Fibroblast of skin of abdomen (primary cell): ENCODE measurements at places on chromosomes 12 and 14.

DNA sequence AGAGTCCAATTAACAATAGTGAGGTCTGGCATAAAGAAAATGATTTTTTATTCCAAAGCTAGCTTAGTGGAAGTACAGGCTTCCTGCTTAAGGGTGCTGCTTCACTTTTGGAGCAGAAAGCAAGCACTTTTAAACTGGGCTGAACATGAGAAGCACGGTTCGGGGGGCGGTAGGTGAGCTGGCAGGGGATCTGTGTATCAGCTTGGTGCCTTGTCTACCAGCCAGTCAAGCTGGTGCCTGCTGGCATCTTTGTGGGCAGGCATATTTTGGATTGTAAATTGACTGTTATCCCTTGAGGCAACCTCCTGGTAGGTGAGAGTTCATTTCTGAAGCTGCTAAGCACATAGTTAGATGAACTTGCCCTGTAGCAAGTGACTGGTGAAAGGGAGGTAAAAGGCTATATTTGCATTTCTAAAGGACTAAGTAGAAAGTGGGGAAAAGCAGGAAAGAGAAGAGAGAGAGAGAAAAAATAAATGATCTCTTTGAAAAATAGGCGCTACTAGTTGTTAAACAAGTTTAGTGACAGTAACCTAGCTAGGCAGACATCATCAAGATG, 121.1 kb upstream of the SYT10 start:
- DNase-seq = no peak

DNA sequence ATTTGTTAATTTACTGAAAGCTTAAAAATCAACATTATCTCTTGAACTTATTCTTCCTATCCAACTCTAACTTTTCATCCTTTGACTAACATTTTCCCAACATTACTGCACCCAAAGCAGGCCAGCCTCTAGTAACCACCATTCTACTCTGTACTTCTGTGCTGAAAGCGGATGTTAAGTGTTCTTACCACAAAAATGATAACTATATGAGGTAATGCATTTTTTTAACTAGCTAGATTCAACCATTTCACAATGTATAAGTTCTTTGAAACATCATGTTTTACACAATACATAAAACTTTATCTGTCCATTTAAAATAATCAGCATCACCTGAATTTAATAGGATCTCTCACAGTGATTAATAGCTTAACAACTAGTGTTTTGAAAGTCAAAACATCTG, 468.5 kb upstream of the MGAT4C start:
- peak; percentile 83 for DNase-seq

GRCh38 chr12:80157645-80158044, 58.3 kb downstream of the OTOGL start:
- DNase-seq = peak; percentile 42

GRCh38 chr14:68862954-68863594, 70.2 kb upstream of the ZFP36L1 start:
- DNase-seq = peak; percentile 82

GRCh38 chr12:132395908-132396305, 66.5 kb upstream of the GALNT9 start:
- no peak for DNase-seq

- peak; percentile 33 for DNase-seq
Measured at GRCh38 chr14:63551332-63551731, 8.2 kb upstream of the PPP2R5E start.

- no peak for DNase-seq
Measured at GRCh38 chr12:5898874-5899273, 46.2 kb downstream of the ANO2 start.

GRCh38 chr12:21683115-21683514, 25.5 kb upstream of the LDHB start:
- no peak for DNase-seq

GRCh38 chr12:57535764-57536596, 11.0 kb downstream of the DCTN2 start:
- no peak for DNase-seq

DNA sequence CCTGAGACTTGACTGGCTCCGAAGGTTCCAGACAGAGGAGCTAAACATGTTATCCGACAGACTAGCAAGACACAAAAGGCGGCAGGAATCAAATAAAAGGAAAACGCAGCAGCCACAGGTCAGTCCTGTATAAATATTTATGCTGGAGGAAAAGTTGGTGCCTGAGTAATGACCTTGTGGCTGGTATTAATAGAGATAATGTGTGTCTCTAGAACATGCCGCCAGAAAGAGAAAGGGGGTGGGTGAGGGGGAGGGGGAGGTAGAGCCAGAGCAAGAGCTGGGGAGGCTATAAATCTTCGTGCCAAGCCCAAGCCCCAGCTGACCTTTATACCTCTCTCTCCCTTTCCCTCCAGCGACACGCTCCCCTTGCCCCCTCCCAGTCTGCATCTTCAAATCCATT, 590.4 kb downstream of the MED13L start:
- no peak for DNase-seq

DNA sequence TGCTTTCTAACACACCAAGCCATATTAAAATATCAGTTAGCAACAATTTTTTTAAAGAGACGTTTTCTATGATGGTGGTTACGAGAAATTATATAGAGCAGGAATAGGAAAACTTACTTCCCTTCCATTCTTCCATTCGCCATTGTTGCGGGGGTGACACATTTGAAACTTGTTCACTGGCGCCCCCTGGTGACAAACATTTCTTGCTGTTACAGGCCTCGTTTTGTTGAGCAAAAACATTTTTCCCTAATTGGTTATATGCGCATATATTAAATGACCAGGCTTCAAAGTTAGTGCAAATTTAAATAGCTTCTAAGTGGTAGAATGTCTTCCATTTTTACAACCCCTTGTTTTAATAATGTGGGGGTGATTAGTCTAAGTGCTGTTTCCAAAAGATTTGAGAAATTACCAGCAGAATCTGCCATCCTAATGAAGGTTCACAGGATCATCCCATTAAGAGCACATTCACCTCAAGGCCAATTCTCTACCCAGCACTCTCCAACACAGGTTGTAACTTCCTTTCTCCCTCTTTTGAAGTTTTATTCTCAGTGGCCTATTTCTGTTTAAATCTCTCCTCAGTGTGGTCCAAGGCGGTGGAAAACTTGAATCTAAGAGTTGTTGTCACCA, 1124.7 kb downstream of the FLRT2 start:
- DNase-seq = peak; percentile 16
